ENCODE measurements at places on chromosomes 7 and 10.

DNA sequence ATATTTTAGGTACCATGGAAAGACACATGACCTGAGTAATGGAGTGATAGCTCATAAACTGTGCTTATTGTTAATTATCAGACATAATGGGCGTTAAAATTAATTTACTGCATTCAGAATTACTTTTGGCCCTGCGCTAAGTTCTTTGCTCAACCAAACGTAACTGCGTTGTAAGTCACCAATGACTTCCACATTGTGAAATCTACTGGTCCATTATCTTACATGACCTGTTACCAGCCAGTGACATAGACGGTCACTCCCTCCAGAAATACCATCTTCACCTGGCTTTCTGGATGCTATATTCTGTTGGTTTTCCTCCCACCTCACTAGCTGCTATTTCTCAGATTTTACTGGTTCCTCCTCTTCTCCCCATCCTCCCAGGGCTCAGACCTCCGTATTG is 5.0 kb upstream of the GIGYF1 start:
- no peak for DNase-seq

- DNase-seq: no peak
Observed at GRCh38 chr7:142150356-142150755, 38.8 kb downstream of the MGAM2 start.

DNA sequence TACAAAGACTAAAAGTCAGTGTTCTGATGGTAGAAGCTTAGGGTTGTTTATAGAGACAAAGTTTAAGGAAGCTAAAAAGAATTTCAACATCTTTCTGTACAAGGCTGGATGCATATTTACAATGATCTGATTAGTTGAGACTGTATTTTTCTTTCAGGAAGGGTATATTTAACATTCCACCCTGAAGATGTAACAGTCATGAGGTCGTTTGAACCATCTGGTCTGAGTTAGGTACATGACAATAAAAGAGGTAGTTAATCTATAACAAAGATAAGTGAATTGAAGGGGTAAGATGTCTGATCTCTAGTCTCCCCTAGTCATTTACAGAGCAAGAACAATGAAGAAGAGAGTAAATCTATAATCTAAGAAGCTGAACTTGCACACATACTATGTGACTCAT is 821.2 kb downstream of the CNTNAP2 start:
- no peak for DNase-seq

GRCh38 chr7:155144371-155144770 is 74.2 kb downstream of the HTR5A start:
- no peak for DNase-seq

- DNase-seq: no peak
Observed at GRCh38 chr10:1189166-1190051, 133.2 kb downstream of the WDR37 start.

DNA sequence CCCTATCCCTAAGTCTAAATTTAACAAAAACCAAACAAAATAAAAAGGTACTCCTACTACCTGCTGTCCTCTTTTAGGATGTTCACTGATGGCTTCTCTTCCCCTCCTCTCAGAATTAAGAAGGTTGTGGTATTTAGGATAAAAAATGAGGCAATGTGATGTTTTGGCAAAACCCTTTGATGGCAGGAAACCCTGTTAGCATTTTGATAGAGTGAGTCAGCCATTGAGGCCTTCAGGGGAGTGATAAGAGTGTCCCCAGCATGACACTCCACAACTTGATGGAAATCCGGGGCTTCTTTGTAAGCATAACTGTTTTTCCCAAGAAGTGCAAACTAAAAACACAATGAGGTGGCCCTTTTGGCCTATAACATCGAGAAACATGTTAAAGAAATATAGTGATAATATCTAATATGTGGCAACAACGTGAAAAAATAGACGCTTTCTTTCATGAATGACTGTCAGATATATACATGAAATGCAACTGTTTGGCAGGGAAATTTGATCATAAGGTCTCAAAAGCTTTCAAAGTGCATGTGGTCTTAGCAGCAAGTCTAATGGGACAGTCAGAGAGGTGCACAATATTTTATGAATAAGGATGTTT is 55.0 kb downstream of the PRTFDC1 start:
- DNase-seq: no peak

GRCh38 chr10:8331387-8331786 is 276.9 kb downstream of the GATA3 start:
- DNase-seq: no peak

- no peak for DNase-seq
Observed at GRCh38 chr10:31340343-31340742, 21.3 kb downstream of the ZEB1 start.

DNA sequence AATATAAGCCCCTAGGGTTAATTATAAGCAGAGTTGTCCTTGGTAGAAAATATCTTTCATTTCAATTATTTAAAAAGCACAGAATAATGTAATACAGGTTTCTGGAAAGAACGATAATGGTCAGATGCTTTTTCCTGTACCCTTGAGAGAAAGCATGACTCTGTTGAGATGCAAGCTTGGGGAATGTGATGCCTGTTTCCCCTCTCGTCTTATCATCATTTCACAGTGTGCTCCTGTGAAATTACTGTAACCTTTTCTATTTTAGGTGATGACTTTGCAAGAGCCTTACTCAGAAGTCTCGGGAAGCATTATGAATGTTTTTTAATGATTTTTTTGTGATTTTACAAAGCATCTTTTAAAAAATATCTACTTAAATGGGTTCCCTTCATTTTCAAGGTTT is 243.0 kb downstream of the POLR1F start:
- no peak for DNase-seq

DNA sequence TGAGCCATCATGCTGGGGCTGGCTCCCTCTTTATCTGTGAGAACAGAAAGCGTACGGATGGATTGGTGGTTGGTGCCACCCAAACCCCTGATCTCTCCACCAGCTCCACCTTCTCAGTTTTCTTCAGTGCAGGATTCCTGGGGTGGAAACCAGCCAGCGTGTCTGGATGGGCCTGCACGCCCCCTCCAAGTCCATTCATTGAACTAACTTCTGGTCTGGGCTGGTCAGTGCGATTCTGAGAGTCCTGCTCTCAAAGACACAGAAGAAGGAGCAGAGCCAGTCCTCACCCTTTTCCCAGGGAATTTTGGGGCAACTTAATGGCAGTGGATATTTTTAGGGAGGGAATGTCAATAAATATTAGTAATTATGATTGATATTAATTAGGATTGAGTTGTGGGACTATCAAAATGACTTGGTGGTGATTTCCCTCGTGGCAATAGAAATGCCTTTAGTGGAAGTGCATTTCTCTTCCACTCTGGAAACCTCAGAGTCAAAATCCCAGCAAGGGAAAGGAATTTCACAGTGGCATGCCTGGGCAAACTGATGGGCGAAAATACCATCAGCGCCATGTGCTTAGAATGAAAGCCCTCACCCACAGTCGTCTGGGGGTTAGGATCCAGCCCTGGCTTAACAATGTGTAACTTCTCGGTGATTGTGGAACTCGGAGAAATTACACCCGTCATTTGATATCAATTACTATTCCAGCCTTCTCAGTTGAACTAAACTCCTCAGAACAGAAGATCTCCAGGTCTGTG is 69.3 kb upstream of the EEPD1 start:
- no peak for DNase-seq

DNA sequence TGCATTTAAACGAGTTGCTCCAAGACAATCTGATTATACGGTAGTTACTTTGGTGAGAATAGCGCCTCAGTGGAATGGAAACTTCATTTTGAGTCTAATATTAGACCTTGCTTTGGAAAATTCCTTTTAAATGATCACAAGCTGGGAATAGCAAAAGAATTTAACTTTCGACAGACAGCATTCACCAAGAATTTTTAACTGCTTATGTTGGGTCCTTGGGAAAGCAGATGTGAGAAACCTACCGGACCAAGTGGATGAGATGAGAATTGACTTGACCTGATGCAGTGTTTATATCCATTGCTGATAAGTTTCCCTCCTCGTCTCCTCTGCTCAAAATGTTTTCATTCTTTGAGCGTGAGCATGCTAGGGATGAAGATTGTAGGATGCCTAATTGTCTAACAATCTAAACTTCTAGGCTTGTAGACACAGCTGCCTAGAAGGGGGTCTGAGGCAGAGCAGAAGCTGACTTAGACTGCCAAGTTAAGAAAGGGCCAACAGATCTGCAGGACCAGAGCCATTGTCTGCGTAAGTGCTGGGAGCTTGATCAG is 126.9 kb downstream of the CNNM2 start:
- DNase-seq: no peak
